Stimulated activated CD8-positive, alpha-beta memory T cell treated with anti-CD3 and anti-CD28 coated beads, Interleukin-15, amount 100 ng/mL, for 4 hours (primary cell): ENCODE measurements at places on chromosomes 3 and 15.

DNA sequence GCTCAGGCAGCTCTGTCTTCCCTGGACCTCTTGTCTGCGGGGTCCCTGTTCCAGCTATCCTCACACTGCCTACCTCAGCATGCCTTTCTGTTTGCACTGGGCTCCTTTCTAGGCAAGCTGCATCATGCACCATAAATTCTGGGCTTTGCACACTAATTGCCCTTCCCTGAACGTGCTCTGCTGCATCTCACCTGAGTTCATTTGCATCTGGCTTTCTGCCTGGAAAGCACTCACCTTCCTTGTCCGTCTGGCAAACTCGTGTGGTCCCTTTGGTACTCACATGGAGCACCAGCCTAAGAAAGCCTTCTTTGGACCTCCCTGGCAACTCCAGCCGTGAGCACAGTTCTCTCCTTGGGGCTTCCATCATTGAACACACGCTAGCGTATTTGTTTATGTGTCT lies 365.6 kb downstream of the SV2B start:
- no peak for DNase-seq

DNA sequence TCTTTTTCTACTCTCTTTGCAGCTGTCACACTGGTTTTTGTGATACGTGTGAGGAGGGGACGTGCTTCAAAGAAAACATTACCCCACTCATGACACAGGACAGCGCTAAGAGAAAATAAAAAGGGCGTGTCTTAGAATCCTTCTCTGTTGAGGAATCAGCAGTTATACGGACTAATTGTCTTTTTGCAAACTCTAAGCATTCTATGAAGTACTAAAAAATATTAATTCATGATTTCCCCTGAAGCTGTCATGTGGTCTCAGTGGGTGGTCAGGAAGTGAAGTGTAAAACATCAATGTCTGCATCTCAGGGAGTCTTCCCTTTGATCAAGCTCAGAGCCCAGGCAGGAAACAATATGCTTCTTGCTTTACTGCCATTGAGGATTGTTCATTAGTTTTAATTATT lies 117.5 kb upstream of the CRBN start:
- no peak for DNase-seq

DNA sequence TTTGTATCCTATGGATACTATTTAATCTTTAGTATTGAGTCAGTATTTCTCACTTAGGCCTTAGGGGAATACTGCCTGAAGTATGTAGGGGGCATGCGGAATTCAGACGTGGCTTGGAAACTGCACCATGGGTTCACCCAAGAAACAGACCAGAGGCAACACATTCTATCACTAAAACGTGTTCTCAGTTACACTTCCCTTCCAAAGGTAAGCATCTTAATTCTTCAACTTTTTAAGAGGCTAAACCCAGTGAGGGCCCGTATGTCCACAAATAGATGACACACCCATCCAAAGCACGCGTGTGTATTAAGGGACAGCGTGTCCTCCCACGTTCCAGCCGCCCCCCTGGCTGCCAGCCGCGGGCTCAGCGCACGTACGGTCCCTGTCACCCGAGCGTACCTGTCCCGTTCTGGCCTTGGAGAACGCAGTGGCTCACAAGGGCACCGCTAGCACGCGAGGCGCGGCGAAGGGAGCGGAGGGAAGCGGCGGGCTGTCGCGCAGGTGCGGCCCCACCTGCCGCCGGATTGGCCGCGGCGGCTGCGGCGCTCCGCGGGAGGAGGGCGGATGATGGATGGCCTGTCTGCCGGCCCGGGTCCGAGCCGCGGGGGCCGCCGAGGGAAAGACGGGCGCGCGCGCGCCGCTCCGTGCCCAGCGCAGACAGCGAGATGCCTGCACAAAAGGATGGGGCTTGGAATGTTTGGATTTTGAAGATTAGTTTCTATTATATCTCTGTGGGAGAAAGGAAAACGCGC lies 1003.9 kb upstream of the NR2F2 start:
- DNase-seq, result no peak

DNA sequence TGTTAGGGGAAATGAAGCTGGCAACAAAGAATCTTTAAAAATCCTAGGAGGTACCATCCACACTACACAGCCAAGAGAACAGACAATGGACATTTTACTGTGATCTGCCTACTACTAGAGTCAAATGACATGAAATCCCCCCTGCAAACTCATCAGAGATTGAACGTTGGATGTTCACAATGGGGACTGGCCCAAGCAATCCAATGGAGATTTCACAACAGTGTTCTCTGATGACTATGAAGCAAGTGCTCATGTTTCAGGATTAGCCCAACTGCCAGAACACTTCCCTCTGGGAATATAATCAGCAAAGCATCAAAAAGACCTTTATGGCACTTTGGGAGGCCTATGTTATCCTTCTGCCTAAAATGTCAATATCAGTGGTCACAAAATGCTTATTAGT lies 97.8 kb downstream of the IGSF11 start:
- DNase-seq, result no peak

DNA sequence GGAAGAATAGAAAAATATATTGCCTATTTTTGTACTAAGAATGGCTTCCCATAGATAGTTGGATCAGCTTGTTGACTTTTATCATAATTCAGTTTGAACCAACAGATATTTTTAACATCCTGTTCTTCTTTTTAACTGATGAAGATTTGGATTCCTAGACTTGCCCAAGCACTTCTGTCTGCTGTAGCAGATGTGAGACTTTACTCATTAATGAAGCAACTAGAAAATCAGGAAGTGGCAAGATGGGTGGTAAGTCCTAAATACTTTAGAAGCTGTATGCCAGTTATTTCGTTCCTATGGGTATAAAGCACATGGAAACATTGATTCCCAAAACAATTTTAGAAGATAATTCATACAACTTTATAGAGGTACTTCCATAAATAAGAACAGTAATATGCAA lies 8.4 kb downstream of the PIGB start:
- no peak for DNase-seq

- DNase-seq, result no peak
Measured at GRCh38 chr3:151580591-151580990, 119.7 kb upstream of the IGSF10 start.

DNA sequence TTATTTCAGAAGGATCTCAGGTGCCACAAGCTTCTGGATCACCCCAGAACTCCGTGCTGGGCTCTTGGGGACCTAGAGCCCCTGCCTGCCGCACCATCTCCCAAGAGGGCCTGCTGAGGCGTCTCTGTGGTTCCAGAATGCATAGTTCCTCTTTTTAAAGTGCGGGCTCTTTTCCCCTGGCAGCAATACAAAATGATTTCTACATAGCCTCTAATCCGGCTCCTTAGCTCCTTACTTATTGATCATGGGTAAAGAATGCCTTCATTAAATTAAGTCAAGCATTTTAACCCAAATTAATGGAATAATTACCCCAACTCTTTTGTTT lies 121.9 kb downstream of the ATP10A start:
- DNase-seq, result no peak

DNA sequence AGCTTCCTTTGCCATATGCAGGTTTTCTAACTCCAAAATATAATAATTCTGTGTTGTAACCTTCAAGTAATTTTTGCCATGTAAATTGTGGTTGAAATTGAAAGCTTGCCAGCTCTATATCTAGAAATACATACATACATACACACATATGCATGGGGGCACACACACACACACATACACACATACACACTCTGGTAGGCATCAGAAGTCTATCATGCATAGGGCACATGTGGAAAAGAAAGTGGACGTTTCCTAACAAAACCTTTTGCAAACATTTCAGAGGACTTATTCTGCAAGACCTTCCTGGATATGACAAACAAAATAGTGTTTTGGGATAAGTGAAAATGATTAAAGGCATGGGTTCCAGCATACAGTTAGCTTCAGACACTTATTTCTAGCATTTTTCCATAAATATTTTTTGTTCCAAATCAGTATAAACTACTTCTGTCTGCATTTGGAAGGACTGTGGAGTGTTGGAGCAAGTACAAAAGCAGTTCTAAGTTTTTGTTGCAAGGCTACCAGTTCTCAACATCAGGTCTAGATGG lies 578.9 kb downstream of the RBMS3 start:
- no peak for DNase-seq

DNA sequence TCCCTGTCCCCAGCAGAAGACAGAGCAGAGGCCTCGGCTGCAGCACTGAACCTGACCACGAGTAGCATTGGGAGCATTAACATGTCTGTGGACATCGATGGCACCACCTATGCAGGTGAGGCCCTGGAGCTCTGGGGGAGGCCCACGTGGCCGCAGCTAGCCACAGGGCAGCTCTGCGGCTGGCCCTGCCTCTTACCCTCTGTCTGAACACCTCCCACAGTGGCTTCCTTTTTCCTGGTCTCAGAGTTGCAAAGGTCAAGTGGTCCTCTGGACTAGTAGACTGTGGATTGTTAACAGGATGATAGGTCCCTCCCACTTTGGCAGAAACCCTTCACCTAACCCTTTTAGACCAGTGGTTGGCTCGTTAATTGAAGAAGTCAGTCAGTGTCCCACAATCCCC lies 22.5 kb upstream of the CLK3 start:
- DNase-seq, result no peak

DNA sequence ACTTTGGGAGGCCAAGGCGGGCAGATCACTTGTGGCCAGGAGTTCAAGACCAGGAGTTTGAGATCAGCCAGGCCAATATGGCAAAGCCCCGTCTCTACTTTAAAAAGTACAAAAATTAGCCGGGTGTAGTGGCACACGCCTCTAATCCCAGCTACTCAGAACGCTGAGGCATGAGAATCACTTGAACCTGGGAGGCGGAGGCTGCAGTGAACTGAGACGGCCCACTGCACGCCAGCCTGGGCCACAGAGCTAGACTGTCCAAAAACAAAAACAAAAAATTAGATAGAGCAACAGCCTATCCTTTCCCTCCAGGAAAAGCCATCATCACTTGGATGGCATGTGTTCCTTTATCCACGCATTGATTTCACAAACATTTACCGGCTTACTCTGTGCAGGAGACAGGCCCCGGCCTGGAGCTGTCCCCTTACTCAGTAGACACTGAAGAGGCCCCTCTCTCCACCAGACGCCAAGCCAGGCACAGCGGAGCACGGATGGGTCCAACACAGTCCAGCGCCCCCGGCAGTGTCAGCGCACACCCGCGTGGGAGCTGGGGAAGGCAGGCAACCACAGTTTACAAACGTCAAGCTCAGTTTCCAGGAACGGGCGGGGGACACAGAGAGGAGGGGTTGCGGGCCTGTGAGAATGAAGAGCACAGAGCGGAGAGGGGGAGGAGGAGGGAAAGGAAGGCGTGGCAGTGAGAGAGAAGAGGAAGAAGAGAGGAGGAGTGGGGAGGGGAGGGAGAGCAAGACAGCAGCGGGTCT lies 3.1 kb downstream of the GP5 start:
- peak; percentile 36 for DNase-seq
